ENCODE measurements at places on chromosomes 2 and 18. TPM values are rescaled to one million over a fixed set of nuclear protein-coding genes. Genes with fewer than 3 reads are reported as not detected.

DNA sequence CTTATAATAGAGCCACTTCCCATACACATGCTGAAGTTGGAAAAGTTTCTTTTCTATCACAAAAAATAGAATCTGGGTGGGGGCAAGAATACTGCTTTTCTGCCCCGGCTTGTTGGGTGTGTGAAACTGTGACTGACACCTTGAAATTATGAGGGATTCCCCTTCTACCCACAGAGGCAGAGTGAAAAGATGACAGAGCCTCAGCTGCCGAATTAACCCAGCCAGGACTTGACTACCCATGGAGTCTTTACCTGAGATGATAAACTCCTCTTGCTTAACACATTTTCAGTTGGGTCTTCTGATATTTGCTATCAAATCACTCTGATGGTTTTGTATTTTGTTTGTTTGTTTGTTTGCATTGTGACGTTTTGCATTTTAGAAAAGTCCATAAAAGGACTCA is 66.0 kb upstream of the PMAIP1 start:
- no peak for DNase-seq

DNA sequence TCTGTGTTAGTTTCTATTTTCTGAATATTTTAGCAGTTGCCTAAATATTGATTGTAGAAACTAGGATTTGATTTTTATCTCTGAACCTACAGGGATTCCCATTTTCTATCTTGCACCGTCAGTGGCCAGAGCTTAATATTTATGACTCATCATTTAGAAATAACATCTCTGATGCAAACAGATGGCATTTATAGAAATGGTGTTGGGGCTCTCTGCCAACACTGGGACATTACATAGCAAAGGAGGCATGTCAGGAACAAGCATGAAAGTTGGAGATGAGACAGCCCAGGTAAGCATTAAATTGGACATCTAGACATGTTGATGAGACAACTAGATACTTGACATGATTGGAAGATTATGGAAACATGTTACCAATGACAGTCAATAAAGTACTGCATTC is 165.3 kb upstream of the SYT4 start:
- DNase-seq: no peak

DNA sequence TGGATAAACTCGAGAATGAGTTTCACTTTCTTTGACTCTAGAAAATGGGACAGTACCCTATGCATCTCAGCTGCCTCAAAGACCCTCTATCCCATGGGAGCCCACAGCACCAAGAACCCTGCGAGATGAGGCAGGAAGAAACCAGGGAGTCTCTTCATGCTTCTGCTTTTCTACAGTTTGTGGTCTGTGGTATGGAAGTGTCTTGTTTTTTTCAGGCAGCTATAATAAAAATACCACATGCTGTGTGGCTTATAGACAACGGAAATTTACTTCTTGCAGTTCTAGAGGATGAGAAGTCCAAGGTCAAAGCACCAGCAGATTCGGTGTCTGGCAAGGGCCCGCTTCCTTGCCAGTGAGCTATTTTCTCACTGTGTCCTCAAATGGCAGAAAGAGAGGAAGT is 257.9 kb downstream of the SUCLG1 start:
- DNase-seq: no peak

GRCh38 chr2:187377340-187377739 is 70.7 kb downstream of the CALCRL start:
- no peak for DNase-seq

SLC5A7 gene
- not detected for total RNA-seq

CCDC142 gene
- 5.6 TPM for total RNA-seq

TLX2 gene
- not detected for total RNA-seq

KIAA2012 gene
- total RNA-seq: not detected

GPAT2 gene
- total RNA-seq: 5.3 TPM
